HT-29 (cell line): ENCODE measurements at places on chromosomes 7 and 10. TPM values are rescaled to one million over a fixed set of nuclear protein-coding genes. Genes with fewer than 3 reads are reported as not detected.

GRCh38 chr7:106021151-106022067 lies 58.3 kb downstream of the CDHR3 start:
- DNase-seq, result no peak

TDRD1 gene
- not detected in 2 replicates for total RNA-seq

LOXL4 gene
- total RNA-seq, result 19.6 and 23.0 TPM in 2 replicates

LYZL2 gene
- total RNA-seq, result not detected in 2 replicates

DNA sequence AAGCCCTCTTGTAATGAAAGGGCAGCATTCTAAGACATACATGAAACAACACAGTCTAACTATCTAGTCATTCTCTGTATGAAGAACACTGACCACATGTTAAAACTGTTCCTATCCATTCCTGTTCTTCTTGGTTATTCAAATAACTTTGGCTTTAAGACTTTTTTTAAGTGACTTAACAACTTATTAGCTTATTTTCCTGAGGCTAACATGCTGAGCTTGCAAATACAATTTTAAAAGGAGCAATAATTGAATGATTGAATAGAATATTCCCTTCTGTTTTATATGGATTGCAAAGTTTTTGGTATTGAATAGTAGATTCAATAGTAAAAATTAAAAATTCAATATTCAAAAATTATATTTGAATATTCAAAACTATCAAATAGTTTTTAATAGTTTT lies 92.3 kb downstream of the HTR5A start:
- DNase-seq, result no peak

DNA sequence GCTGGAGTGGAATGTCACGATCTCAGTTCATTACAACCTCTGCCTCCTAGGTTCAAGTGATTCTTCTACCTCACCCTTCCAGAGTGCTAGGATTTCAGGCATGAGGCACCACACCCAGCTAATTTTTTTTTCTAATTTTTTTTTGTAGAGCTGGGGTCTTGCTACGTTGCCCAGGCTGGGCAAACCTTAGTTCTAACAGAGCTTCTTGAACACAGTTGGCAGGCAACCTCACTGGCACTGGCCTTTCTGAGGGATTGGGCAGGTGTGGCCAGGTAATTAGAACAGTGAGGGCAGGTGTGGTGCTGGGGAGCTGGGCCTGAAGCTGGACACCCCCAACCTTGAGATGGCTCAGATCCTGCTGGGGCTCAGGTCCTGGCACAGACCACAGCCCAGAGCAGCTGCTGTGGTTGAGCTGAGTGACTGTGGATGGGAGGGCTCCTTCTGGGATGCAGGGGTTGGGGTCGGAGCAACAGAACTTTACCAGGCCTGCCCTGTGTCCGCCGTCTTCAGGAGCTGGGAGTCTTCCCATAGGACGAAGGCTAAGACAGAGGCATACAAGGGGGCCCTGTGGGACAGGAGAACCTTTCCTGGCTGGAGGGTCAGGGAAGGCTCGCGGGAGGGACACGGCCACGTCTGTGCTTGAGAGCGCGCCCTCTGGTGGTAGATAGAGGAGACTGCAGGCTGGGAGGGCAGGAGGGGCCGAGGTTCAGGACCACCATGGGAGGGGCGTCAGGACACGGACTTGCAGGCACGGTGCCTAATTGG lies 48.2 kb downstream of the COL26A1 start:
- peak; percentile 19 for DNase-seq

IFIT3 gene
- total RNA-seq, result 6.1 and 6.9 TPM in 2 replicates

TMEM139 gene
- total RNA-seq, result 53.9 and 79.7 TPM in 2 replicates

NAT16 gene
- 0.13 TPM in 2 replicates for total RNA-seq

DNA sequence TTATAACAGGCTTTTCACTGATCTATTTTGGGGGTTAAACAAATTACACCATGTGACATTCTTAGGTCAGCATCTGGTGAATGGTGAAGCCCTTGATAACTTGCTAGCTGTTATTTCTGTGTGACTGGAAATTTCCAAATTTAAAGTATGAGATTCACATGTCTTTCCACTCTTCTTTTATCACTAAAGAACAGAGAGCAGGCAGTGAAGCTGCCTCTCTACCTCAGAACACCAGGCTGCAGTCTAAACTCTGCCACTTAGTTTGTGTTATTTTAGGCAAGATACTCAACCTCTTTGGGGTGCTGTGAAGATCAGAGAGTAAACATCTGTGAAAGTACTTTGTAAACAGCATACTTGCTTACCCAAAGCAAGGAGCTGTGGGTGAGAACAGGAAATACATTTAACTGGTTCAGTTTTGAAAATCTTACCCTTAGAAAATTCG lies 15.5 kb upstream of the SP4 start:
- DNase-seq, result no peak

DNA sequence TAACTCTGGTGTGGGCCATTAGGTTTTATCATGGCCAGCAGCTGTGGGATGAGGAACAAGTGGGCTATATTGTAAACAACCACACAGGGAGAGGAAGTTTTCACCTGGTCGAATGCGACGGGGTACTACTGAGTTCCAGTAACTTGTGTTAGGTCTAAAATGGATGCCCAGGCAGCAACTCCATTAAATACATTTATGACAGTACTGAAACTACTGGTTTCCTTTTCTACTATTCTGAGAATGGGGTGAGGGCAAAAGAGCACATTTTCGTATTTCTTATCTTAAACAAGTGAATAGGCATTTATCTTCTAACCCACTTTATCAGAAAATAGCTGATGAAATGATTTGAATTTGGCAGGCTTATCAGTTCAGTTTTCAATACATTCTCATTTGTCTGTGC lies 109.7 kb downstream of the C1GALT1 start:
- no peak for DNase-seq

CLCN1 gene
- 2.8 and 3.0 TPM in 2 replicates for total RNA-seq

LRRC17 gene
- total RNA-seq, result not detected in 2 replicates

UTF1 gene
- not detected in 2 replicates for total RNA-seq

VPS37D gene
- 0.28 and 0.73 TPM in 2 replicates for total RNA-seq

DNA sequence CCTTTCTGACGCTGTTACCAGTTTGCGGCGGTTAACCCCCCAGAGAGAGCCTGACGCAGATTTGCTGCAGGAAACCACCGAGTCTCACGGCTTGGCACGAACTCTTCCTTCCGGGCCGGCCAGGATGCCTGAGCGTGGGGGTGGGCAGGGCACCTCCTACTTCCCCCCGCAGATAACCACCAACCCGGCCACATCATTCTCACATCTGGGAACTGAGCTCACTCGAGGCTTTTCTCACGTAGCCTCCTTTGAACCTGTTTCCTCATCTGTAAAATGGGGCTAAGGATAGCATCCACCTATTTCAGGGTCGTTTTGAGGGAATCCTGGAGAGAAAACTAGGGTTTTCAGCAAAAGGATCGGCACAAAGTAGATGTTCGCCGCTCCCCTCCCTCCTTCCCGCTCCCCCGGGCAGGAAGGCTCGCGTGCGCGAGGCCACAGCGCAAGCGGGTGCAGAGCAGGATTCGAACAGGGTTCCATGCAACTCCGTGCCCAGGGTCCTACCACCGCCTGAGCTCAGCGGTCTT lies 23.6 kb downstream of the DDIT4 start:
- peak; percentile 35 for DNase-seq

DNA sequence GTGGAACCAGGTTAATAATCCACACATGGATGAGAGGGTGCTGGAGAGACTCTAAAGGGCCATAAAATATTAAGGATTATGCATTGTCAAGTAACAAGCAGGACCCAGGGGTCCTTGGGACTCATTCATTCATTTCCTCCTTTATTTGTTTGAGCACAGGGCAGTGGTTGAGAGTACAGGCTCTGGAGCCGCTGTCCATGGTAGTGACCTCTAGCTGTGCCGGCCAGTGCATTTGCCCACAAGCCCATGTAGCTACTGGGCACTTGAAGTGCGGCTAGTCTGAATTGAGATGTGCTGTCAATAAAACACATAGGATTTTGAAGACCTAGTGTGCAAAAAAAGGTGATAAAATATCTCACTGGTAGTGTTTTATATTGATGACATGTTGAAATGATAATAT lies 137.6 kb downstream of the C10orf105 start:
- peak; percentile 31 for DNase-seq

- peak; percentile 69 for DNase-seq
Observed at GRCh38 chr7:33836797-33837355, 68.5 kb upstream of the BMPER start.

DNA sequence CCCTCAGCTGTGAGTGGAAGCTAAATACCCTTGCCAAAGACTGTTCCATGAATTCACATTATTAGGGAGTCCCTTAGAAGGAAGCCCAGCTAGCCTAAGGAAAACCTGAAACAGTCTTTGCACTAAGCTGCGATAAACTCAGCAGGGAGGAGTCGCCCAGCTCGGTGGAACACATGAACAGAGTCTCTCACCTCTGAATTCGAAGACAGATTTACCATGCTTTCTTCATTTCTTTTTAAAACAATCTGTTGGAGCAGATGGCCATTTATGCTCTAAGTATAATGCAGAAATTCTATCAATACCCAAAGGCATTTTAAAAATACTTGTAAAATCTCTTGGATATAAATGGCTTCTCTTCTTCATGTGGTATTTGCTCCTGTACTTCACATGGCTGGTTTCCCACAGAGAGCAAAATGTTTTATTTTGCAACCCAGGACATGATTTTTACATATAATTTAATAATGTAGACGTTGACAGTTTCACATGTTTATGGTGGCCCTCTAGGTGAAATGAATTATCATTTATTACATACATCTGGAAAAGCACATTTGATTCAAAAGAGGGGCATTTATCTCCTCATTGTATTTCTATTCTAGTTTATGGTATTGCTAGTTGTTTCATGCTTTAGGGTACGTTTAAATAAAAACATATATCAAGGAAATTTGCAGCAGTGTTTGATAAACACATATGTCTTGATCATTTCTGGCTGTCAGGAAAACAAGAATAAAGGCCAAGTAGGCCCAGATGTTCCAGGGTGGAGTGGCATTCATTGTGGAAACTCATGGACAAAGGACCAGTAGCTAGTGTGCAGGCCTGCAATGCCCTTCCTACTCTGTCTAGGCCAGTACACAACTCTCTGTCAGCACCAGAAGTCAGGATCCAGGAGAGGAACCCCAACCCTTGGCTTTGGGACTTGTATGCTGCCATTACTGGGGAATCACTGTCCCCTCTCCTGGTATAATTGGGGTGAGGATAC lies 52.2 kb downstream of the LRGUK start:
- DNase-seq, result no peak
